Astrocyte of the cerebellum (primary cell): ENCODE measurements at places on chromosomes 7 and 10.

- DNase-seq: no peak
Observed at GRCh38 chr10:15781381-15781960, 61.7 kb upstream of the ITGA8 start.

DNA sequence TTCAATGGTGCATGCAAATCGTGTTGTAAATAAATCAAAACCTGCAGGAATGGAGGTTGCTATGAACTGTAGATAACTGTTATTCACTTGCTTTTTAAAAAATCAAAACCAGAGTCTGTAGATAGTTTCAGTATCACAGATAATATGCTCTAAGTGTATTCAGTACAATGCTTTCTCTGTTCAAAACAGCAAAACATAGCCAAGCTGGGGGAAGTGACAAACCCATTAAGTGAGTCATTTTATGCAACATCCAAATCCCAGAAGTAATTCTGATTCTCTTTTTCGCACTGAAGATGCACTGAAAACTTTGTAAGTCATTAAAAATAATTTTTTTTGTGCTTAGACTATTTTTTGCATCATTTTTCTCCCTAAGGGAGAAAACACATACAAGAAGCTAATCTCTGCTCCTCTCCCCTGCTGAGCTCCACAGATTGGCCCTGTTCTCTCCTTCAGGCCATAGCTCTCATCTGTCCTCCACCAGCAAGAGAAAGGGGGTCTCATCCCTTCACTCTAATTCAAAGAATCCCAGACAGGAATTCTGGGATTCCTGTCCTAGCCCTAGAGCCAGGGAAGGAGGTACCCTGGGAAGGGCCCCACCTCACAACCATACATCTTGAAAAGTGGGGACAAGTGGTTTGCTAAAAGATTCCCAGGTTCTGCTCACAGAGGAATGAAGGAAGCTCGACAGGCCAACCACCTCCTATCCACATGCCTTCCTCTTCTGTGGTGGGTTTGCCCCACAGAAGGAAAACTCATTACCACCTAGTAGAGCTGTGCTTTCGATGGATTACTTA is 4.9 kb downstream of the PRTFDC1 start:
- no peak for DNase-seq

DNA sequence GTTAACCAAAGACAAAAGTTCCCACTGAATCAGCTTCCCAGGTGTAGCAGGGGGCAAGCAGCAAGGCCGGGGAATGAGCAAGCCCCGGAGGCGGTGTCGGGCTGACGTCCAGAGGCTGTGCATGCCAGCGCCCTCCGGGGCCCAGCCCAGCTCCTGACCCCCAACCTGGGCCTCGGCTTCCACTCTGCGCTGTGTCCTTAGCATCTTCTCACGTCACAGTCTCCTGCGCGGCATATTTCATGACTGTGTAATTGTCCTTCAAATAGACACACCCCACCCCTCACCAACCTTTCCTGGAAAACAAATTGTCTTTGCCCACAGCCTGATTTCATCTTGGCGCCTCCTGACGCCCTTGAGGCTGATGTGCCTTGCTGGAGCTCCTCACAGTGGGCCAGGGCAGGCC is 133.5 kb downstream of the RGS10 start:
- no peak for DNase-seq

DNA sequence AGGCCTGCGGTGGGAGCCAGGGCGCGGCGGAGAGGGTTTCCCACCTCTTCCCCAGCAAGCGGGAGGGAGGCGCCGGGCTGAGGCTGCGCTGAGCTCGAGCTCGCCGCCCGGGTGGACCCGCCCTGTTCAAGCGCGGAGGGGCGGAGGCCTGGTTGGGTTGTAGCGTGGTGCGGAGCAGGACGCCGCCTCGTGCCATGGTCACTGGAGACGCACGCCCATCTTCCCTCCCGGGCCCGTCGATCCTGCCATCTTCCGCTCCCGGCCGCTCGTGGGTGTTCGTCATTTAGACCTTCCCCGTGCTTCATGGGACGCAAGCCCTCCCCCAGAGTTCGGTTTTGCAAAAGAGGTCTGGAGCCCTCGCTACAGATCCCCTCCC is 9.3 kb upstream of the EN2 start:
- DNase-seq: no peak

DNA sequence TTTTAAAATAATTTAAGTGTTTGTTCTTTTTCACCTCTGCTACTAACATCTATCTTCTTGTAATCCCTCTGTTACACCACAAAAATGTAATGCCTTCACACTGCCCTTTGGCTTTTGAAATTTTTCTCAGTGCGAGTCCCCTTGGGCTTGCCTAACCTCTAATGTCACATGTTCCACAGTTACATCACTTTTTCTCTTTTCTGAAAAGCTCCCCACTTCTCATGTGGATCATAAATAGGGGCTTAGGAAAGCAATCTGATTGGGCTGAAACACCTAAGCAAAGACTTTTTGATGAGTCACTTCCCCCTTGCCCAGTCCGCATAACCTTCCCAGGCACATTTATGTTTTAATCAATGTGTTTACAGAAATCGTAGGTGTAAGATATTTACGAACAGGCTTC is 288.2 kb downstream of the IPMK start:
- no peak for DNase-seq

GRCh38 chr10:127906548-127907377 is at the start of gene PTPRE:
TSS of gene PTPRE (plus strand) at chr10:127907103. CDS start at chr10:128040882, 133,779 bp downstream.
- peak; percentile 13 for DNase-seq

DNA sequence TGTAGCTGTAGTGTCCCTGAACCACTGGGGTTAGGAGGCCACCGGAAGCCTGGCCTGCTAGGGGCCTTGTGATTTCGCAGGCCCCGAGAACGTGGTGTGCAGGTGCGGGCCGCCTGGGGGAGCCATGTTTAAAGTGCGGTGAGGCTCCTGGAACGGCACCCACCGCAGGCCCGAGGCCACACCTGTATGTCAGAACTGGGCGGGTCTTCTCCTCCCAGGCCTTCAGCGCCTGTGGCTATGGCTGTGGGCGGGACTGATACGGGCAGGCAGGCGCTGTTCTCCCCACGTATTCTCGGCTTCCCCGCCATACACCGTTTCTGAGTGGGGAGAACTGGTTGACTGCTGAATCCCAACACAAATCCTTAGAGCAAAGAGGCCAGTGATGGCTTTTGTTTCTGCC is 74.8 kb downstream of the DNAJB6 start:
- DNase-seq: no peak
